Sigmoid colon (tissue), 7 donors: ENCODE measurements at places on chromosomes 5 and 9. TPM values are rescaled to one million over a fixed set of nuclear protein-coding genes. Genes with fewer than 3 reads are reported as not detected.

IFNA13 gene
- not detected for total RNA-seq

UNC13B gene
- total RNA-seq: 20.5 TPM

FOXD1 gene
- total RNA-seq: not detected

TTLL11 gene
- total RNA-seq: 28.1 TPM

JAKMIP2 gene
- total RNA-seq: 2.5 TPM

GPR21 gene
- 1.4 TPM for total RNA-seq

PCDHGA12 gene
- total RNA-seq: 8.7 TPM

WDR38 gene
- not detected for total RNA-seq

SERF1A gene
- 15.7 TPM for total RNA-seq

NME5 gene
- 1.8 TPM for total RNA-seq

ELL2 gene
- total RNA-seq: 26.6 TPM

NEUROG1 gene
- not detected for total RNA-seq

STPG3 gene
- not detected for total RNA-seq

SUSD3 gene
- 5.7 TPM for total RNA-seq
